ENCODE measurements at places on chromosomes 12 and 14.

GRCh38 chr12:13258197-13258596 lies 61.7 kb downstream of the EMP1 start:
- DNase-seq, result no peak

DNA sequence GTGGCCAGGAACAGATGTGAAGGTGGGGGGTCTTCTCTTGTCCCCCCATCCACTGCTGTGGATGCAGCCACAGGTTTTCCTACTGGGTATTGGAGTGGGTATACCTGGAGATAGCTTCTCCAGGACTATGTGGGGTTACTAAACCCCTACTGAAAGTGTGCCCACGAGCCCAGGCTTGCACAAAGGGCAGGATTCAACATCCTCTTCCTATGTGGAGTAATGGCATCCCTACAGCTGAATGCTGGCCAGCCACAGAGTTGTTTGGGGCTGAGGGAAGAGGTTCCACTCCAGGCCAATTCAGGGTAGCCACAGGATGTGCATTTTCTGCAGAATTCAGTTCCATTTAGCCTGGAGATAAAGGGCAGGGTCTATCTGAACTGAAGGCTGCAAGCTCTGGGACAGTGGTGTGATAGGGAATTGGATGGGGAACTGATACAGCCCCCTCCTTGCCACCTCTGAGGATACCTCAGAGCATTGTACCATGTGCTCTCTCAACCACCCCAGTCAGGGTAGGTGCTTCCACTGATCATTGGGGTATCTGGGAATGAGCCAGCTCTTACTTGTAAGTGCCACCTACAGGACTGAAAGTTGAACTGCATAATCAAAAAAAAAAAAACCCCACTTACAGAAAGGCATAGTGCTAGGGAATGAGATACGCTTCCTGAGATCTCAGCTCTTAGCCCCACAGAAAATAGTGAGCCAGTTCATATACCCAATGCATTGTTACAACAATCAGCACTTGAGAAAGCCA lies 187.1 kb downstream of the KITLG start:
- no peak for DNase-seq

GRCh38 chr12:19544353-19544752 lies 105.1 kb downstream of the AEBP2 start:
- DNase-seq, result no peak

DNA sequence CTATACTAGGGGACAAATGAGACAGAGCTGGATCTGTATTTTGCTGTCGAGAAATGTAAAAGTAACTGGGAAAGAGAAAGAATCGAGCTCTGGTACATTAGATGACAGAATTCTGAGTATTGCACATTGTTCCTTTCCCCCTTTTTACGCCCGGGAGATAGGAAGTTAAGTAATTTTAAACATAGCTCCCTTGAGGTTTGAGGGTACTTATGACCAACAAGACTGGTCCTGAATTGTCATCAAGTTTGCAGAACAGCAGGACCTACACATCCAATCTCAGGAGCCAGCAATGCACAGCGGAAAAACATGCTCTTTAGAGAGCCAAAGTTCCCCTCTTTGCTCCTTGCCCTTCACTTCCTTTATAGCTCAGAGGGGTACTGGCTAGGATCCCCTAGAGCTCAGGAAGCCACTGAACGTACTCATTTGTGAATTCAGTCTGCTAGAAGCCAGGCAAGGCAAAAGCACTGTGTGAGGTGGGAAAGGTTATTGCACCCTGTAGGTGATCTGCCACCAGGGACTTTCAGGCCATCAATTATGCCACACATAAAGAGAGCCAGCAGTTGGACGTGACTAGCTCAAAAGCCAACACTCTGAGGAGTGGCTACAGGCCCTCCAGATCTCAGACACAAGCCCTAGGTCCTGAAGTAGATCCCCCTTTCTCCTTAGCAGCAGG lies 333.8 kb downstream of the KCNH5 start:
- no peak for DNase-seq

GRCh38 chr14:104723651-104724406 lies at the start of gene ADSS1:
TSS of gene ADSS1 (plus strand) at chr14:104724229. CDS start at chr14:104724271, 42 bp downstream.
- DNase-seq, result peak; percentile 55

- no peak for DNase-seq
Measured at GRCh38 chr12:120688527-120689071, 1.6 kb downstream of the MLEC start.

GRCh38 chr14:85243321-85243720 lies 286.6 kb upstream of the FLRT2 start:
- no peak for DNase-seq

- no peak for DNase-seq
Measured at GRCh38 chr14:58808828-58809227, 171.1 kb downstream of the DACT1 start.

DNA sequence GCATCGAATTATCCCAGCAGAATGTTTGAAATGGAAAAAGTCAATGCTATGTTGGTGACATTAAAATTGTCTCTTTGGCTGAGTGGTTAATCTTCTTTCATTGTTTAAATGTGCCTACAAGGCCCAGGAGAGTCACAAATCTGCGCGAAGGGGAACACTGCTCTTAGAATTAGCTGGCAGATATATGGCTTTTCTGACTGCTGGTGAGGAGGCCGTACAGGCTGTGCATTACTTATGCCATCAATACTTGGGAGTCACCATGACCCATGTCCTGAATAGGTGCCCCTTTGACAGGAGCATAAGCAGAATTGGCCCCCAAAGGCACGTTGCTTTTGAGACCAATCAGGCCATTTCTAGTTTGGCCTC lies 521.5 kb downstream of the FUT8 start:
- DNase-seq, result no peak

Measured in activated naive CD4-positive, alpha-beta T cell (primary cell).